ENCODE measurements at places on chromosomes 6 and 20.

DNA sequence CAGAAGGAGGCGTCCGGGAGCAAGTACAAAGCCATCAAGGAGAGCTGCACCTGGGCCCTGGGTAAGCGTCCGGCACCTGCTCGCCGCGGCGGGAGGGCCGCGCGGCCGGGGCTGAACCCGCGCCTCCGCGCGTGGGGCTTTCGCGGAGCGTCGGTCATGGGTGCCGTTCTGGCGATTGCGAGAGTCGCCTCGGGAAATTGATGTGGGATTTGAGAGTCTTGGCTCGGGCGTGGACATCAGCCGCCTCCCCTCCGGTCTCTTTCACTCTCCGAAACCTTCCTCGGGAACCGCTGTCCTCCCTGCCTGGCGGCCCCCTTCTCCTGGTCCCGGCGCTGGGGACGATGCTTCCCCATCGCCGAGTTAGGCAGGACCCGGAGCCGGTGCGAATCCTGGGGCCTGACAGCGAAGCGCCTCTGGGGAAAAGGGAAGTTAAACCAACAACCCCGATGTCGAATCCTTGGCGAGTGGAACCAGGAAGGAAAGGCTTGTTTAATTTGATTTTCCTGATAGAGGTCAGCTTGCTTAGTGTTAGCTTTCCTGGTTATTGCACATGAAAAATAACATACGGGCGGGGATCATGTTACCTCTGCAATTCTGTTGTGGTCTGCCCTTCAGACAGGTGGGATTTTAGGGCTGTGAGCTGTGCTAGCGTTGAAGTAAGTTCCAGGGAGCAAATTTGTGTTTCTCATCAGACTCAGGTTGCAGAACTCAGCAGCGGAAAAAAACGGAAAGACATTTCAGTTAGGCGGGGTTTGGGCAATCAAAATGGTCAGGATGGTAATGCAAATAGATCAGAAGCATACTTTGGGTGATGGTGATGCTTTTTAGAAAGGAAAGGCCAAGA, 594 bp downstream of the ARFGEF3 start:
- DNase-seq, result no peak

- no peak for DNase-seq
These were observed 6.7 kb downstream of the C6orf141 start for GRCh38 chr6:49557177-49557576.

- DNase-seq, result peak; percentile 33
These were observed 977.7 kb upstream of the SLC35B3 start for GRCh38 chr6:9412951-9413559.

DNA sequence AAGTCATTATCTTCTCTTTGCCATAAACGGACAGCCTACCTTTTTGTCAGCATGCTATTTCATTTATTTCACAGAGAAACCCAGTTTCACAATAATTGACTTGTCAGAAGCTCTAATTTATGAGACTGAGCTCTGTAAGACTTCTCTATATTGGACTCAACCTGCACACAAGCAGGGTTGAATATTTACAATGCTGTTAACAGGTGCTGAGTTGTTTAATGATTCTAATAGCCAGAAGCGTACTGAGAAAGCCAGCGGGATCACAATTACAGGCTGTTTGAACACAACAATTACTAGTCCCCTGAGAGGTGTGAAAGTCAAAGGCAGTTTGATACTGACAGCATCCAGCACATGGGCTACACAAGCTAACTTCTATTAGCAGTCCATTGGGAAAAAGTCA, 128.2 kb upstream of the SIM1 start:
- peak; percentile 58 for DNase-seq

DNA sequence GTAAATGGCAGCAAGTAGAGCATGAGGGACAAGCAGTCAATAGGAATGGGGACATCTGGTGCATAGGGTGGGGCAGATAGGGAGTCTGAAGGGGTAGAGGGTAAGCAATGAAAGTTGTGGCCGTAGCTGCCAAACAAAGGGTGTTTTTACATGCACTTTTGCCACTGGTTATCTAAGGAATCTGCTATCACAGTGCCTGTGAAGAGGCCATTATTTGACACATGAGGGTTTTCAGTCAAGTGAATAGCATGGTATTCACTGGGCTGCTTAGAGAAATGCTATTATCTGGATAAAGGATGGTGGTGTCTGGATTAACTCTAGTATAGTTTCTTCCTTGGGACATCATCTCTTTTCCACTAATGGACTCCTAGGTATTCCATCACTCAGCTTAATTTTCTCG, 118.2 kb downstream of the CARMIL1 start:
- DNase-seq, result no peak

DNA sequence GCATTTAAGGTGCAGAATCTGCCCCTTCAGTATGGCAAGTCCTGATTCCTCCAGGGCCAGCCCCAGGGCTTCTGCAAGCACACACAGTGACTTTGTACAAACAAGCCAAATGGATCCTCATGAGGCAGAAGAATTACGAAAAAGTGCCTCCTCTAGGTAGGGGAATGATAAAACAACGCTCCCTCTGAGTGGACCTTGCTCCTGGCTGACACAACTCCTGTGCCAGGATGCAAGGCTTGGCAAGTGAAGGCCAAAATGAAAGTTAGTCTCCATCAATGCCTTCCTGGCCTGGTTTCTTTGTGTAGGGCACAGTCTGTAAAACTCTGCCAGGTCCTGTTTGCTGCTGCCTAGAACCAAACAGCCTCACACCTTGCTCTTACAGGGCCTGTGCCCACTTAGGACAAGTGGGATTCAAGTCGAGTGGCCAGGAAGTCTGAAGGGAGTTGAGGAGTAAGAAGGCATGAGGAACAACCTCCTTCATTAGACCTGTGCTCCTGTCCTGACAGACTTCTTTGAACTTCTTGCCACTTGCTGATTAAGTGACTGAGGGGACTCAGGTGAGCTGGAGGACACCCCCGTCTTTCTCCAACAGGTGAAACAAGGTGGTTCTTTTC, 417.1 kb downstream of the CDC5L start:
- no peak for DNase-seq

GRCh38 chr6:45972795-45973503, 42.7 kb downstream of the CLIC5 start:
- no peak for DNase-seq

DNA sequence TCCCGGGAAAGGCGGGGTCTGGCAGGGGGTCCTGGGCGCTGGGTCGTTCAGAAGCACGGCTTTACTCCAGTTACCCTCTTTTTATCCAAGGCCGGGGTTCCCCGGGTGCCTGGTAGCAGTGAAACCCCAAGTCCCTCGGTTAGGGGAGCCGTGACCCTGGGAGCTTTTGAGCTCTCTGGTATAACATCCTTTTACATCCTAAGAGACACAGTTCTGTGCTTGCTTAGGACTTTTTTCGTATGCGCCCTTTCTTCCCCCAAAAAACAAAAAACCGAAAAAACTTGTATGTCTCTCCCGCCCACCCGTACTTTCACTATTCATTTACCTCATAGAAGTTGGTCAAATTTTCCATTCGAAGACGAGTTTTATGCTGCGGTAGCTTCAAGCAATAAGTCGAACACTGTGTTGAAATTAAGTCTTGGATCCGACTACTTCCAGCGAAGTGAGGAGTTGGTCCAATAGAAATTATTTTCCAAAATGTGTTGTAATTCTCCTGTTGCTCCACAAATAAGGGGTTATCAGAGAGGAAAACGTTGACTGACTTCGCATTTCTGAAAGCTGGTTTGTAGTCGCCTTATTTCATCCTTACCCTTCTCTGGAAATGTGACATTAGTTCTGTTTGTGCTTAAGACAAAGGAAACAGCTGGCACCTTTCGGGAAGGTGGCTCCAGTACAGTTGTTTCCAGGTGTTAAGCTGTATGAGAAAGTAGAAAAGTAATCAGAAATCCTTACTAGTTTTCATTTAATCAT, 816 bp upstream of the MAN1A1 start:
- DNase-seq, result no peak

DNA sequence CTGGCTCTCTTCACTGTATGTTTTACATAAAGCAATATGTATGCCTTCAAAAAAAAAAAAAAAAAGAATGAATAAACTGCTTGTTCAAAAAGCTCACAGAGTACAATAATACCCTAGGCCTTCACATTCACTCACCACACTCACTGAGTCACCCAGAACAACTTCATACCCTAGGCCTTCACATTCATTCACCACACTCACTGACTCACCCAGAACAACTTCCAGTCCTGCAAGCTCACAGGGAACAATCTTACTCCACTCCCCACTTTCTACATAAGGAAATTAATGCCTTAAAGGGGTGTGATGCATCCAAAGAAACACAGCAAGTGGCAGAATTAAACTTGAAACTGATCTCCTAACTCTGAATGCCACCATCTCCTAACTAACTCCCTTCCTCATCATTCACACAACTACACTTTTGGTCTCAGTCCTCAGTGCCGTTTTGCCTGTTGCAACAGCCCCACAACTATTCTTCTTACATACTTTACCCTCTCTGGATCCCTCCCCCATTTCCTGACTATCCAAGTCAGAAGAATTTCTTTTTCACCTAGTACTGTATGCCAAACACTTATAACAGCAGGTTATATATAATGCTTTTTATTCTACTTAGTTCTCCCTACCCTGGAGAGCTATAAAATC, 34.2 kb downstream of the NHSL1 start:
- no peak for DNase-seq
